ENCODE measurements at places on chromosomes 1 and 21.

GRCh38 chr1:41894808-41895483 is 23.8 kb downstream of the HIVEP3 start:
- DNase-seq = no peak
- no peak overlapping the region for H3K4me3 ChIP-seq
- H3K4me1 ChIP-seq = peaks cover 45% of the 10 kb centered on the region

GRCh38 chr1:87064309-87064708 is 149.9 kb downstream of the HS2ST1 start:
- H3K27ac ChIP-seq = no peak overlapping the region
- H3K4me3 ChIP-seq = no peak overlapping the region
- H3K4me1 ChIP-seq = no peaks in the 10 kb centered on the region
- DNase-seq = no peak
- H3K36me3 ChIP-seq = no peaks in the 10 kb centered on the region

GRCh38 chr1:159436469-159436868 is 3.1 kb upstream of the OR10J1 start:
- H3K4me1 ChIP-seq = no peaks in the 10 kb centered on the region
- H3K27me3 ChIP-seq = peaks cover 24% of the 10 kb centered on the region
- no peak for DNase-seq
- H3K27ac ChIP-seq = no peak overlapping the region
- no peaks in the 10 kb centered on the region for H3K36me3 ChIP-seq
- no peak overlapping the region for H3K4me3 ChIP-seq

DNA sequence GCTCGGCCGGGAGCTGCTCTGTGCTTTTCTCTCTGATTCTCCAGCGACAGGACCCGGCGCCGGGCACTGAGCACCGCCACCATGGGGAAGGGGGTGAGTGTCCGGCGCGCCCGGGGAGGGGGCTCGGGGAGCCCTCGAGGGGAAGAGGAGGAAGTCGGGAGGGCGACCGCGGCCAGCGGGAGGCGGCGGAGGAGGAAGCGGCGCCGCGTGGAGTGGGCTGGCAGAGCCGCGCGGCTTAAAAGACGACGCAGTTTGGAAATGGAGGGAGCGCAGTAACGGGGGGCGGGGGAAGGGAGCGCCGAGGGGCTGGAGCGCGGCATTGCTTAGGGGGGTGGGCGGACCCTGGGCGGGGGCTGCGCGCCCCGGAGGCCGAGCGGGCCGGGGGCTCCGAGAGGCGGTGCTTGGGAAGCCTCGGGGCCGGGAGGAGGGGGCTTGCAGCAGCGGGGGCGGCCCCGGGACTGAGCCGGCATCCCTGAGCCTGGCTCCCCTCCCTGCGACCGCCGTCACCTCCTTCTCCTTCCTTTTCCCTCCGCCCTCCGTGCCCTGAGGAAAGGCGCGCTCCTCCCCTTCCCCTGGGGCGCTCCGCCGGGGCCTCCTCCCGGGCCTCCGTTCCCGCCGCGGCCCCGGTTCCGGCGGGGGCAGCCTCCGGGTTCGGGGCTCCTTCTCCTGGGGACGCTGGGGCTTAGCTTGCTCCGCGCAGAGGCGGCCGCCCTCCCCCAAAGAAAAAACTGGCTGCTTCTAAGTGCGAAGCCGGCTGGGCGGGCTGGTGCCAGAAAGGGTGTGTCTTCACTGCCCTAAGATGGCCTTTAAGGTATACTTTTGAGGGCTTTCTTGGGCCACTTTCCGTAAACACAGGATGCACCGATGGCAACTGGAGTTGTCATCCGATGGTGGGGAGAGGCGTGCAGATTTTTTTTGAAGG is 648 bp downstream of the ATP1A1 start:
- no peak for DNase-seq
- H3K27me3 ChIP-seq = no peaks in the 10 kb centered on the region
- peaks cover 56% of the 10 kb centered on the region for H3K4me1 ChIP-seq

- no peak overlapping the region for H3K27ac ChIP-seq
- no peak for DNase-seq
- peaks cover 3% of the 10 kb centered on the region for H3K4me1 ChIP-seq
- H3K4me3 ChIP-seq = no peak overlapping the region
- H3K27me3 ChIP-seq = no peaks in the 10 kb centered on the region
Observed at GRCh38 chr1:227907439-227908015, 40.2 kb downstream of the WNT9A start.
